ENCODE measurements at places on chromosomes 4 and X.
A peak's percentile ranks its signal among the peaks of the same experiment; 100 is the strongest.

DNA sequence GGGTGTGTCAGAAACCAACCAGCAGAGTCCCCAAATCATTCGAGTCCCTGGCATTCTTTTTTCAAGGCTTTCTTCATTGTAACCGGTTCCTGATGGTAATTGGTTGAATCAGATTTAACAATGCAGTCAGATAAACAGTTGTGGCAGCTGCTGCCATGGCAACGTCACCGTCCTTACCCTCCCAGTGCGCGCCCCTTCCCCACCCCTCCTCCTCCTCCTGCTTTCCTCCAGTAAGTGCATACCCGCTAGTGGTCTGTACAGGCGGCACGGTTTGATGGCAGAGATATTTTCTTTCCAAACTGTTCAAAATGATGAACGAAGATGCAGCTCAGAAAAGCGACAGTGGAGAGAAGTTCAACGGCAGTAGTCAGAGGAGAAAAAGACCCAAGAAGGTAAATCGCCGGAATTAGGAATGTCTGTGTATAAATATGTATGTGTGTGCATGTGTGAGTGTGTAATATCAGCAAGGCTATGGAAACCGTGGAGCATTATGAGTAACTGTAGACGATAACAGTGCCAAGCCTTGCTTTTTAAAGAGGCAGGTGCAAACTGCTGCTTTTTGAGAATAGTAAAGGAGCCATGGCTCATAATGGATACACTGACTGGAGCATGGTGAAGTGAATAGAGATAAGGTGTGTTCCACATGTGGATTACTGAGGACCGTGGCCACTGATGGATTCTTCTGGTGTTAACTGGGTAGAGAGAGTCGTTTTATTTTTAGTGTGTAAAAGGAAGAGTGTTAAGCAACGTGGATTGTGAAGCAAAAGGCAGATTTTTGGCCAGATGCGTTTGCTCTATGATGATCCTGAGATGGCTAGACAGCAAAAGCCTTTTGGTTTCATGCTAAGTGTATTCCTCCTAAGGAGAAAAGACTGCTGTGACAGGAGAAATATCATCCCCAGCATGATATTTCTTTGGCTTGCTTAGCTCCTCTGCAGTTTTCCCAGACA, at the start of gene ANK2:
Gene ANK2, plus strand, starts transcription at position 233 of the 950 bp plus-strand sequence. Its CDS starts 76 bp downstream, at position 309.
- no peak for DNase-seq

DNA sequence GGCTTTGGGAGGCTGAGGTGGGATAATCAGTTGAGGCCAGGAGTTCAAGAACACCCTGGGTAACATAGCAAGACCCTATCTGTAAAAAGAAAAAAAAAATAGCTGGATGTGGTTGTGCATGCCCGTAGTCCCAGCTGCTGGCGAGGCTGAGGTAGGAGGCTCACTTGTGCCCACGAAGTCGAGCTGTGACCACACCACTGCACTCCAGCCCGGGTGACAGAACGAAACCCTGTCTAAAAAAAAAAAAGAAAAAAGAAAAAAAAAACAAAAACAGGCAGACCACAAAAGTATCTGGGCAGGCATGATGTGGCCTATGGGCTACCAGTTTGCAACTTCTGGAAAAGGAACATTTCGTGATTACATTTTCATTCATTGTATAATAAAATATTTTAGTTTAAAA, 38.1 kb upstream of the RASGEF1B start:
- DNase-seq, result no peak

DNA sequence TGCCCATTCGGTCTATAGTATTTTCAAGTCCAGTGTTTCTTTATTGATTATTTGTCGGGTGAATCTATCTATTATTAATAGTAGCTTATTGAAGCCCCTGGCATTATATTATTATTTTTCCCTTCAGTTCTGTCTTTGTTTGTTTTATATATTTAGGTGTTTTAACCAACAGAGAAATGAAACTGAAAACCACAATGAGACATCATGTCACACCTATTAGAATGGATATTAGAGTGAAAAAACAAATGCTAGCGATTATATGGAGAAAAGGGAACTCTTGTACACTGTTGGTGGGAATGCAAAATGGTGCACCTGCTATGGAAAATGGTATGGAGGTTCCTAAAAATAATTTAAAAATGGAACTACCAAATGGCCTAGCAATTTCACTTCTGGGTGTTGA, 272.5 kb downstream of the ADAM29 start:
- DNase-seq, result no peak

GRCh38 chrX:40945361-40945713, 139.9 kb upstream of the USP9X start:
- DNase-seq, result no peak

- no peak for DNase-seq
Measured at GRCh38 chrX:153773741-153774575, 6.9 kb upstream of the SRPK3 start.

DNA sequence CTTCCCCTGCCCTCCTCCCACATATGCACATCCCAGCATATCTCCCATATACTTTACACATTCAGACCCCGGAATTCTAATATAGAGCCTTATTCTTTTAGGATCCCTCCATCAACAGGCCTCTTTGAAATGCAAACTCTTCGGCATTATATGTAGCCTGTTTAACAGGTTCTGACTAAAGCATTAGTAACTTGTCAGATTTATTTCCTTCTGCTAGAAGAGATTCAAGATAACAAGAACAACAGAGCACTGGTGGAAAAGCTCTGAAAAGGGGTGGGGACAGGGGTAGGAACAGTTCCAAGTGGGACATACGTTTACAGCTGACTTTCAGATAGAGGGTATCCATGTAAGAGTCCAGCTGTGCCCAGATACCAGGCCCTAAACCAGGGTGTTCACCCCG, 31.7 kb upstream of the PRPS1 start:
- no peak for DNase-seq

GRCh38 chr4:105193536-105193935, 46.9 kb downstream of the TET2 start:
- no peak for DNase-seq

GRCh38 chr4:127957105-127957504, 7.9 kb downstream of the MFSD8 start:
- DNase-seq, result no peak

GRCh38 chrX:71253253-71254091, 468 bp downstream of the ZMYM3 start:
- DNase-seq, result peak; percentile 2

- no peak for DNase-seq
Measured at GRCh38 chr4:186942758-186943377, 219.2 kb upstream of the FAT1 start.

GRCh38 chr4:100945789-100946188, 401.5 kb downstream of the PPP3CA start:
- DNase-seq, result no peak
